HuH-7 (cell line): ENCODE measurements at places on chromosomes 1 and 21.

DNA sequence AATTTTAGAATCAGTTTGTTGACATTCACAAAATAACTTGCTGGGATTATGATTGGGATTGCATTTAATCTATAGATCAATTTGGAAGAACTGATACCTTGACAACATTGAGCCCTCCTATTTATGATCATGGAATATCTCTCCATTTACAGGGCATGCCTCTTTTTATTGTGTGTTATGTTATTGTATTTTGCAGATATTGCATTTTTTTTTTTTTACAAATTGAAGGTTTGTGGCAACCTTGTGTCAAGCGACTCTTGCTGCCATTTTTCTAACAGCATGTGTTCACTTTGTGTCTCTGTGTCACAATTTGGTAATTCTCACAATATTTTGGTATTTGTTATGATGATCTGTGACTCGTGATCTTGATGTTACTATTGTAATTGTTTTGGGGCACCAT is 46.3 kb downstream of the EDARADD start:
- no peak for DNase-seq

GRCh38 chr1:54230507-54231339 is 30.8 kb downstream of the MRPL37 start:
- DNase-seq, result no peak

DNA sequence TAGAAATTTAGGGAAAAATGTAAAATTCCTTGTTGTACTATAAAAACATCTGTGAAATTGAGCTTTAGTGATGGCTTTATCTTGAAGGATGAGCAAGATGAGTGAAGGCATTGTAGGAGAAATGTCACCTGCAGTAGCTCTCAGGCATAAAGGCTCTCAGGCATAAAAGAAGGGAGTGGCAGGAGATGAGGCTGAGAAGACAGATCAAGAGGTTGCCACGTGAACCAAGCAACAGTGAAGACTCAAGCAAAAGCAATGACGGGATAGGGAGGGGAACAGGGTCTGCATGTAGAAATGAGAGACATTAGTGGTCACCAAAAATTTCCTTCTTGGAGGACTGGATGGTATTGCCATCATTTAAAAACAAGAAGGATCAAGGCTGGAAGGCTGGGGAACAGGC is 98.8 kb downstream of the ST3GAL3 start:
- no peak for DNase-seq

GRCh38 chr1:17640393-17640792 is 100.9 kb downstream of the ARHGEF10L start:
- no peak for DNase-seq

- no peak for DNase-seq
These were observed 62.3 kb downstream of the ST6GALNAC3 start for GRCh38 chr1:76136894-76137293.

DNA sequence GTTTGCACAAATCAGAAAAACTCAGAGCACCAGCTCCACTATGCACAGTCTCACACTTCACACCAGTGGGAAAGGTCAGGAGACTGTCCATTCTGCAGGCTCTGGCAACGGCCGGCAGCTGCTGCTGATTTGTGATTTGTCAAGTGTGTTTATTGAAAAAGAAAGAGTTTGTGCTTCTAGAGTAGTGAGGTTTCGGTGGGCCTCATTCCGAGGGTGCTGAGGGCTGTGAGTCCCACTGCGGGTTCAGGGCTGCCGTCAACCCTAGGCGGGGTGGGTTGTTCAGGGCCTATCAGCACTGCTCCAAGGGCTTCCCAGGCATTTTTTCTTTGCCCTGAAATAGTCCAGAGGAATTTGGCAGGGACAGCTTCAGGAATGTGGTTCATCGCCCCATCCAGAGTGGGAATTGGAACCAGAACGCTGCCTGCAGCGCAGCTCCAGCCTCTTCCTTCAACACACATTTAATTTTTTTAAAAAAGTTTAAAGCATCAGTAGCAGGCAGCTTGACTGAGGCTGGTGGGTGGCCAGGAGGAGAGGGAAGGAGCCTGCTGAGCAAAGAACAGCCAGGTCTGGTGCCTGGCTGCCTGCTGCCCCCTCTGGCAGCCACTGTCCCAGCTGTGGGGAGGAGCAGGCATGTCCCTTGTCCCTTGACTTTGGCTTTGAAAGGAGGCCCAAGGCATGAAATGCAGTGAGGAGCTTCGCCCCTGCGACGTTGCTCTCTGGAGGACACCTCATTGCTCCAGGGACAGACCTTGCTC is 19.7 kb downstream of the STUM start:
- peak; percentile 59 for DNase-seq
